Stimulated activated CD4-positive, alpha-beta T cell treated with anti-CD3 and anti-CD28 coated beads, Interleukin-4, amount 100 ng/mL, for 1 hour (primary cell): ENCODE measurements at places on chromosomes 5 and 9.

DNA sequence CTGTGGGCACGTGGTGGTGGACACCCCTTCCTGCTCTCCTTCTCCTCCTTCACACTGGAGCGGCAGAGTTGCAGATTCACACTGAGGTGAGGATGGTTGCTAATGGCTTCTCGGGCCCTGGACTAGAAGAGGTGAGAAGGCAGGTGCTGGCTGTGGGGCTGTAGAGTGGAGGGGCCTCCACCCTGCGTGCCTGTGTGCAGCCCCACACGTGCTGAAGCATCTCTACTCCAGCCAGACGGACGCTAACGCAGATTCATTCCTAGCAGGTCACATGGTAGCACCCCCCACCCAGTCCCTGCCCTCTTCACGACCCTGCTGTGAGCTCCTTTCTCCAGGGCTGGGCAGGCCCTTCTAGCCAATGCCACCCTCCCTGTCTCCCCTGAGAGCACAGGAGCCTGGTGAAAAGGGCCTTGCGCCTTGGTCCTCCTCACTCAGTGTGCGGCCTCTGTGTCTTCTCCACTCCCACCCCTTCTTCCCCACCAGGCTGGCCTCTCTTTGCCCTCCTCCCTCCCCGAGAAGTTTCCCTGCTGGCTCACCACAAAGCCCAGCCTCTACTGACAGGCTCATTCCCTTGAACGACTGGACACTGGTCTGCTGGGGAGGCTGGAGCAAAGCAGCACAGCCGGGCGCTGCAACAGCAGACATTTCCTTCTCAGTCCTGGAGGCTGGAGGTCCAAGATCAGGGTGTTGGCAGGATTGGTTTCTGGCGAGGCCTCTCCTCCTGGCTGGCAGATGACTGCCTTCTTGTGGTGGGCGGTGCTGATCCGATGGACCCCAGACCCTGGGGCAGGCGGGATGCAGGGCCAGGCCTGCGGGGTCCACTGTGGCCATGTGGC lies 14.2 kb downstream of the CACNA1B start:
- no peak for DNase-seq

DNA sequence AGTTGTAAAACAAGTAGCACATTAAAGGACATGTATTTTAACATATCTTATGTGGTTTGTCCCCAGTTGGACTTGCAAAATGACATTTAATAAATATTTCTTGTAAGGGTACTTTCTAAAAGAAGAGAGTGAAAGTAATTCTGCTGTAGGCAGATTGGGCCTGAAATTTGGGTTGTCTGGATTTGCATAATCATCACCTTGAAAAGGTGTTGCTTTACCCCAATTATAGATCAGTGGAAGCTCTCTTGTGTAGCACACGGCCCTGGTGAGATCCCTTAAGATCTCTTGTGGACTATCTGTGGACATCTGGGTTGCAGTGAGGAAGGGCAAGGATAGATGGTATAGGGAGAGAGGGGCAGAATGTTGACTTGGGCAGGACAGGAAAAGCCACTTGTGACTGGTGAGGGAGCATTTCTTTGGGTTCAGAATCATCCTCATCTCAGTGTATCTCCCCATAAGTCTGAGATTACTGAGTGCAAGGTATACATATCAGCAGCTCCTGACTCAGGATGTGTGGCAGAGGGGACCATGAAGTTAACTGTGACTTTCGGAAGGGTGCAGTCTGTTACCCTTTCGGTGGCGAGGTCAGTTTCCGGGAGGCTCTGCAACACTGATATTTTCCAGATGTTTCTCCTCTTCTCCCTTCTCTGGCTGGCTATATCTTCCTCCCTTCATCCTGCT lies 2.0 kb upstream of the TNFAIP8 start:
- DNase-seq = no peak

DNA sequence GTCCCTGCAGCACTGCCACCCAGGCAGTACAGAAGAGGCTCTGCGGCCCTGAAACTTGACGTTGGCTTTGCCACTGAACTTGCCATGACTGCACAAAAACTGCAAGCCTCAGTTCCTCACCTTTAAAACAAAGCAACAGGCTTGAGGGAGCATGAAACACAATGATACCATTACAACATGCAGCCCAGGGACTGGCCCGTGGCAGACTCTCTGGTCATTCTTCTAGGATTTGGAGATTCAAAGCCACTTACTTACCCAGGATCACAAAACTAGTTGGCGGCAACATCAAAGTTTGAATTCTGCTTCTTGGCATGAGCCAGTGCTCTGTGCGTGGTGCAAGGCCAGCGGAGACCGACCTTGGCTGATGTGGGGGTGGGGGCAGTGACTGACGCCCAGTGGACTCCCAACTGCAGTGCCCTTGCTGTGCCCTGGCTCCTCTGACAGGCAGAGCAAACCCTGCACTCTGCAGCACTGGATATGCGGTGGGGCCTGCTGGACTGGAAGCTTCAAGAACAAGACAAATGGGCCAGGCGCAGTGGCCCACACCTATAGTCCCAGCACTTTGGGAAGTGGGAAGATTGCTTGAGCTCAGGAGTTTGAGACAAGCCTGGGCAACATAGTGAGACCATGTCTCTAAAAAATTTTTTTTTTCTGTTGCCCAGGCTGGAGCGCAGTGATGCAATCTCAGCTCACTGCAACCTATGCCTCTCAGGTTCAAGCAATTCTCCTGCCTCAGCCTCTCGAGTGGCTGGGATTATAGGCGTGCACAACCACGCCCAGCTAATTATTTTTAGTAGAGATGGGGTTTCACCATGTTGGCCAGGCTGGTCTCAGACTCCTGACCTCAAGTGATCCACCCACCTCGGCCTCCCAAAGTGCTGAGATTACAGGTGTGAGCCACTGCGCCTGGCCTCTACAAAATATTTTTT lies 18.9 kb downstream of the SQSTM1 start:
- DNase-seq = no peak

GRCh38 chr9:83296123-83296522 lies 233.2 kb upstream of the RASEF start:
- no peak for DNase-seq

DNA sequence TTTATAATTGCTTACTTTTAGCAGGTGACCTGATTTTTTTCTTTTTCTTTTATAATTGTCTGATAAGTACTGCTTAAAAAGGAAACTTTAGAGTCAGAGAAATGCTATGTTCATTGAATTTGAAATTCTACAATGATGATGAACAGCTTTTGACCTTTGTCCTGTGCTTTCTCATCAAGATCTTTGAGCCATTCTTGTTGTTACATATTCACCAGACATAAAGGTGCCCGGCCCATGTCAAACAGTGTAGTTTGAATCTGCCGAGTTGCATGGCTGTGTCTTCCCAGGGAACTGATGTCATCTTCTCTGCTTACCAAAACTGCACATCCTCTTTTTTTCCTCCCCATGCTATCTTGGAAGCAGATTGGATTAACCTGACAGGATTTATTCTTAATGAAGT lies 163.6 kb downstream of the LRRC70 start:
- no peak for DNase-seq
